ENCODE measurements at places on chromosomes 4 and X.

DNA sequence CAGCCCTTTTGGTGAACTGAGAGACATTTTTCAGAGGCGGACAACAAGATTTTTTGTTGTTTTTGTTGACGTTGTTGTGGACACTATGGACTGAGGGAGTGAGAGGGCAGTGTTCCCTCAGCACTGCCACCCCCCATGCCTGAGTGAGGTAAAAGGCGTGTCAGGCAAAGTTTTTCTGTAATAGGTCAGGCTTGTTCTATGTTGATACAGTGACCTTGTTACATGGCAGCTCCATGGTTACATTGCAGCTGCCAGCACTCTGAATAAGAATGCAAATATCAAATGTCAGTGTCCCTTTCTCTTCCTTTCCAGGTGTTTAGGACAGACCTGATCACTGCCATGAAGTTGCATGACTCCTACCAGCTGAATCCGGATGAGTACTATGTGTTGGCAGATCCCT lies 36.6 kb downstream of the JADE1 start:
- no peak for DNase-seq

- no peak for DNase-seq
These were observed 29.3 kb upstream of the CFAP299 start for GRCh38 chr4:80306260-80306659.

GRCh38 chr4:48604527-48604926 lies 114.5 kb downstream of the ZAR1 start:
- DNase-seq = no peak

DNA sequence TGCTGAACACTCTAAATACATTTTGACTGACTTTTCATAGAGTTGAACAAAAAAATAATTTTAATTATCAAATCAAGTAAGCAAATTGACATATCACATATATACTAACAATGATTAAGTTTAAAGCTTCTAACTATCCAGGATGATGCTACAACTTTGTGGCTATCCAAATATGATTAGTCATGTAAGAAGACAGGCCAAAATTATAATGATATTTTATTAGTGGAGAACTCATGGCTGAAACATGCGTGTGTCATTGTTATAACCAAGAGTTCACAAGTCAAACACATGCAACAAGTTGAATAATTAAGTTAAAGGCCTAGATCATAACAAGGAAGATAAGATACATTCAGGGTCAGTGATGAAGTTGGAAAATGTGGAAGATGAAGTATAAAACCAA lies 346.8 kb downstream of the FSTL5 start:
- no peak for DNase-seq

- no peak for DNase-seq
These were observed 102.9 kb downstream of the CLCN4 start for GRCh38 chrX:10259716-10260115.

- DNase-seq = no peak
These were observed 2603.2 kb downstream of the PCDH7 start for GRCh38 chr4:33323393-33323792.

All from activated CD8-positive, alpha-beta T cell treated with anti-CD3 and anti-CD28 coated beads, Interleukin-2, amount 10 ng/mL, durations not matched to agents 7 days and 5 days (primary cell).